Activated B cell treated with CpG ODN at 0.5 μM for 24 hours (primary cell): ENCODE measurements at places on chromosomes 12 and 14.

DNA sequence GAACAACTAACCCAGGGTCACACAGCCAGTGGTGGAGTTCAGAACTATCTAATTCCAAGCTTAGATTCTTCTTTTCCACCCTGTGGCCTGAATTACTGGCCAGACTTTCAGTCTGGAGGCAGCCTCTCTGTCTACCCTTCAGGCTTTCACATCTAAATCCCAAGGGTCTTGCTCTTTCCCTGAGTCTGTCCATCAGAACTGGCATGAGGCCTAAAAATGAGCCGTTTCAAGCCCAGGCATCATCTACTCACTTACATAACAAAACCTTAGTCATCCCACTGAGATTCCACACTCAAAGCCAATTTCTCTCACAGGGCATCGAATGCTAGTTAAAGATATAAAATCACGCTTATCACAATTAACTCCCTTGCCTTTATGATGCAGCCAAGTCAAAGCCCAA, 1.3 kb upstream of the PTGDR start:
- DNase-seq: no peak

DNA sequence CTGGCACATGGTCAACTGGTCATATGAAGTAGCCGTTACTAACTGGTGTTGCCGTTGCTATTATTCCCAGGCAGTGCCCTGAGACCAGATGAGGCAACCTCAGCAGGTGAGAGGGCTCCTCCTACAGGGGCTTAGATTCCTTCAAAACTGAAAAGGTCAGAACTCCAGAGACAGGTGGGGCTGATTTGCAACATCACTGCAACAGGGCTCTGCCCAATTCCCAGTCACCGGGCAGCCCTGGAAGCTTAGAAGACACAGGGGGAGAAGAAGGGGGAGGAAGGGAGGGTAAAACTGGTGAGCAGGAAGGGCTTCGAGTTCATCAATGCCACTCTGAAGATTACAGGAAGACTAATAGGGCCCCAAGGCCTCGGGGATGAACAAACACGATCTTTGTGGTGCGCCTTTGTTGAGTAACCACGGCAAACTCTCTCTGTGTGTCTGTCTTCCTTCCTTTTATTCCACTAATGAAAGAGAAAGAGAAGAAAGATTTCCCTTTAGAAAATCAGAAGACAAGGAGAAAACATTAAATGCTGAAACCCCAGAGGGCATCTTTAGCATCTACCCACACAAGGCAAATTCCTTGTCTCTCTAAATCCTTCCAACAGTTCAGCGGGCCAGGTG, 749.1 kb upstream of the TBX3 start:
- DNase-seq: no peak

DNA sequence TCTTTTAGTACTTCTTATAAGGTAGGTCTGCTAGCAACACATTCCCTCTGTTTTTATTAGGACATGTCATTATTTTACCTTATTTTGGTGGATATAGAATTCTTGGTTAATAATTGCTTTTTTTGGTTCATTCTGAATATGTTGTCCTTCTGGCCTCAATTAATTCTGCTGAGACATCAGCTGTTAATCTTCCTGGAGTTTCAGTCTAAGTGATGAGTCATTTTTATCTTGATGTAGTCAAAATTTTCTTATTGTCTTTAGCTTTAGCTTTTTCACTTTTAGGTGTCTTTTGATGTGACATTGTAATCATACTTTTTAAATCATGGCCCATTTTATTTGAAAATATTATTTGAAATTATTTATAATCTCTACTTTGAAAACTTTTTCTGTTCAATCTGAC, 104.9 kb upstream of the PMCH start:
- DNase-seq: no peak

GRCh38 chr14:31414190-31414833, 6.0 kb downstream of the HEATR5A start:
- no peak for DNase-seq

- no peak for DNase-seq
These were observed 84.5 kb upstream of the EGLN3 start for GRCh38 chr14:34035177-34035933.

DNA sequence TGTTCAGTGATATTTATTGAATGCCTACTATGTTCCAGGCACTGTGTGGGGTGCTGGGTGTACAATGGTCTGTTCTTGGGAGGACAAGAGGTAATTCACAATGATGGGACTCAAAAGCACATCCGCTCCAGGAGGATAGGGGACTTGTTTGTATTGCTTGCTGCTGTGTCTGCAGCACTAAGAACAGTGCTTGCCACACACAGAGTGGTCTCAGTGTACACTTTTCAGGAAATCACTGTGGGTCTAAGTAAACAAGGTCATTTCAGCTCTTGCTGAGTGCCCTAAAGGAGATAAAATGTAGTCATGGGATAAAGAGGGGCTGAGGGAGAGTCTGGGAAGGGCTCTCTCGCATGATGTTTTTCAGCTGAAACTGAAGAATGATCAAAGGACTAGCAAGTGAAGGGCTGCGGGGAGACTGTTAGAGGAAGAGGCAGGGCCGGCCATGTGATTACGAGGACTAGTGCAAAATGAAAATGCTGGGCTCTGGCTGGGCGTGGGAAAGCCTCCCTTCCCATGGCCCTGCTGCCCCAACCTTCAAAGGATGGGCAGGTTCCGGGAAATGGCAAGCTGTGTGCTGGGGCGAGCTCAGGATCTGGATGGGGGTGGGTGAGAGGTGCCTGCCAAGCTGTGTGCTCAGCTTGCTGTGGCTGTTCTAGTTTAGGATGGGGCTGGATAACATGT, 39.1 kb downstream of the ADCK1 start:
- no peak for DNase-seq

DNA sequence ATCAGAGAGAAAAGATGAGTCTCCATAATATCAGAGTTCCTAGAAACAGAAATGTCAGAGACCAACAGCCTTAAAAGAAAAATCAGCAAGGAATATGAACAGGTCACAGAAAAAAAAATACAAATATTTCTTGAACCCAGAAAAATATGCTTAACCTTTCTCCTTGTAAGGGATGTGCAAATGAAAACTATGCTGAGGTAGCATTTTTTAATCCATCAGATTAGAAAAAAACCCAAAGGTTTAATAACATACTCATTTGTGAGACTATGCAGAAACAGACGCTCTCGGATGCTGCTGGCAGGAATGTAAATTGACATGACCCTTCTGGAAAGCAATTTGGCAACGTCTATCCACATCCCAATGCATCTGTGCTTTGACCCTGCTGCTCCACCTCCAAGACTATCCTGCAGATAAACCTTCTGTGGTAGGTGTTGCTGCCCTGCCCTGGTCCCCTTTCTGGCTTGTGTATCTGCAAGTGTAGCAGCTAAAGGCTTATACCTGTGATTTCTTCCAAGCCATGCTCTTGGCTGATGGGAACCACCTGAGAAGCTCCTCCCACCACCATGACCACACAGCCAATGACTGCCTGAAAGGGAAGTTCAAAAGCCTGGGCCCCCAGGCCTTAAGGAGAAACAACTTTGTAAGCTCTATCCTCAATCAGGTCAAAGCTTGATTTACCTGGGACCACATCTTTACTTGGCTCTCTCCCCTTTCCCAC, 49.4 kb downstream of the LTBP2 start:
- no peak for DNase-seq

DNA sequence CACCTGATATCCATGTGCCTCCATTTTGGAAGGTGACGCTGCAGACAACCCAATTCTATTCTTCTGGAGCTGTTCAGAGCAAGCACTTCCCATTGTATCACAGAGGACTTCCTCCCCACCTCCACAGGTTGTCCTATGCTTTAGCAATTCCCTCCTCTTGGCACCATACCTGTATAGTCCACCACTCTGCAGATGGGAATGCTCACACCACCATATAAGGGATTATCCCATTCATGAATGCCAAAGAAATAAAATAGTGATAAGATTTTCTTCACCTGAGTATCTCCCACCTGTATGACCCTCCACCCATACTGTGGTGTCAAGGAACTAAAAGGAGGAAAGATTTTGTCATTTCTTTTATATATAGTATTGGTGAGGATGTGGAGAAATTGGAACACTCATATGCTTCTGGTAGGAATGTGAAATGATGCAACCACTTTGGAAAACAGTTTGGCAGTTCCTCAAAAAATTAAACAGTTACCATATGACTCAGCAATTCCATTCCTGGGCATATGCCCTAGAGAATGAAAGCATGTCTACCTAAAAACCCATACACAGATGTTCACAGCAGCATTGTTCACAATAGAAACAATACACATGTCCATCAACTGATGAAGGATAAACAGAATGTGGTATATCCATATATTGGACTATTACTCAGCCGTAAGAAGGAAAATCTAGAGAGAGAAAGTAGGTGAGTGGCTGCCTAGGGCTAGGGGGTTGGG, 75.2 kb downstream of the FIGNL2 start:
- DNase-seq: no peak

DNA sequence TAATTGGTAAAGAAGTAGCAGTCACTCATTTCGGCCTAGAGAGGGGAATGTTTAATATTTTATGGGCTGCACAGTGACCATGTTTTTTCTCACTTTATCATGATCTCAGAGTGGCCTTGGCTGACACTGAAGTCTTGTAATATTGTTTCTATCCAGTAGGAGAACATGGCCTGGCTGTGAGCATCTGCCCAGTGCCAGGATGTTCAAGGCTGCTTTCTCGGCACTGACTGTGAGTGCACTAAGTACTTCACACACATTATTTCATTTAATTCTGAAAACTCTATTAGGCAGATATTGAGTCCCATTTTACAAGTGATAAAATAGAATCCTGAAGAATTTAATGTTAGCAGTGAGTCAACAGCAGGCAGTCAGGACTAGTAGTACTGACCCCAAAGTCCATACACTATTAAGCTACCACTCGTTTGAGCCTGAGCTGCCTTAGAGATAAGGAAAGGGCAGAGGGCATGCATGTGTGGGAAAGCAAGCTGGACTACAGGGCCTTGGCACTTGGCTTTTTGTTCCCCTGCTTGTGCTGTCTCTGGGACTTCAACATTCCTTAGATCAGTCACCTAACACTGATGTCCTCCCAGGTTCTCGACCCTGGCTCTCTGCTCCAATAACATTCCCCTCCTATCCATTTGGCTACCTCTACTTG, 42.2 kb upstream of the APPL2 start:
- no peak for DNase-seq

DNA sequence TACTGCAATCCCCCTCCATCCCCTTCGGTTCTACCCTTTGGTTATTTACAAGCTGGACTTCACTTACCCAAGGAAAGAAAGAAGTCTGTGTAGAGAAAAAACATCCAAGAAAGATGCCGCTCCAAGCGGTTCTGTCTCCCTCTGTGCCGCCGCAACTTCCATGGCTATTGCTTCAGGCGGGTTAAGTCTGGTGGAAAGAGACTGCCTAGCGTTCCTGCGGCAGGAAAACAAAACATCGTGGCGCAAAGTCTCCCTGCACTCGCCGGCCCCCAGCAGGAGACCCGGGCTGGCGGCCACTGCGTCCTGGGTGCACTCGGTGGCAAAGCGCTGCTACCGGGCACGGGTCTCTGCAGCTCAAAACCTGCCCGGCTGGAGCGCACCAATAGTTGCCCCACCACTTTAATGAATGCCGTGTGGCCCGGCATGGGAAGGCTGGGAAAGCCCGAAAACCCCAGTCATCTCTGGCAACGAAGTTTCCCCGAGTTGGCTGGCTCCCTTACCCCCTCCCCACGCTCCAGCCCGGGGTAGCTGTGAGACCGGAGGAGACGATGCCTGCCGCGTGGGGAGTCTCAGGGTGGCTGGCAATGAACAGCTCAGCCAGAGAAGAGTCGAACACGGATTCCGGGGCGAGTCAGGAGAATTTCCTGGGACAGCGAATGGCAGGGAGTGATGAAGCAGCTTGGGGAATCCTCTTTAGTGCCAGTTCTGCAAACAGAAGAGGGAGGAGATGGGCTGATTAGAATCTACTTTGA, 3.5 kb upstream of the KCNK10 start:
- no peak for DNase-seq

- DNase-seq: no peak
These were observed 32.7 kb upstream of the USP44 start for GRCh38 chr12:95583933-95584332.

DNA sequence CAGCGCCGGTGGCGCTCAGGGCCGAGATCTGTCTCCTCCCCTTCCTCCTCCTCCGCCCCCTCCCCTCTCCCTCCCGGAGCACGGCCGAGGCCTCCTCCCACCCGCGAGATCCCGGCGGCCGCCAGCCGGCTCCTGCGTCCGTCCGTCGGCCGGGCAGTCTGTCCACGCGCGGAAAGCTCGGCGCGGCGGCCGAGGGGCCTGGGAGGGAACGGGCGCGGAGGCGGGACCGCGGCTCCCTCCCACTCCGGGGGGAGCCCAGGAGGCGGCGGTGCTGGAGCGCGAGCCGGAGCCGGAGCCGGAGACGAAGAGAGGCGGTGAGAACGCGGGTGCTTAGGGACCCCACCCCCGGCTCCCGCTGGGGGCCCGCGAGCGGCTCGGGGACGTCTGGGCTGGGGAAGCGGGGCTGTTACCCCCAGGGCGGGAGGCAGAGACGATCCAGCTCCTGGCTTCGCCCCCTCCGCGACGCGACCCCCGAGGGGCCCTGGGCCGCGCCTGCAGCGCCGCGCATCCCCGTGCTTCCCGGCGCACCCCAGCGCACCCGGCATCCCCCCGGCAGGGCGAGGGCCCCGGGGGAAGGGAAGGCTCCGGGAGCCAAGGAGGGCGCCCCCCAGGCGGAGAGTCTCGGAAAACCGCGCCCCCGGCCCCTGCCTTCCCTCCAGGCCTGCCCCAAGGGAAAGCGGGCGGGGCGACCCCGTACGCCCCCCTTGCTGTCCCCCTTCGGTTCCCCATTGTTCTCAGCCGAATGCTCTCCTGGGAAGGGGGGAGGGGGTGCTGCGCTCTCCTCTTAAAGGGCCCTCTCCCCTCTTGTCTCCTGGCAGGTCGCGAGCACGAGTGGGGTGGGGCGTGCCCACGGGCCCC, at the start of gene DTX1:
DTX1 (plus strand) TSS at position 100 of the 858 bp plus-strand sequence. CDS start 1,463 bp downstream, outside the sequence.
- no peak for DNase-seq

DNA sequence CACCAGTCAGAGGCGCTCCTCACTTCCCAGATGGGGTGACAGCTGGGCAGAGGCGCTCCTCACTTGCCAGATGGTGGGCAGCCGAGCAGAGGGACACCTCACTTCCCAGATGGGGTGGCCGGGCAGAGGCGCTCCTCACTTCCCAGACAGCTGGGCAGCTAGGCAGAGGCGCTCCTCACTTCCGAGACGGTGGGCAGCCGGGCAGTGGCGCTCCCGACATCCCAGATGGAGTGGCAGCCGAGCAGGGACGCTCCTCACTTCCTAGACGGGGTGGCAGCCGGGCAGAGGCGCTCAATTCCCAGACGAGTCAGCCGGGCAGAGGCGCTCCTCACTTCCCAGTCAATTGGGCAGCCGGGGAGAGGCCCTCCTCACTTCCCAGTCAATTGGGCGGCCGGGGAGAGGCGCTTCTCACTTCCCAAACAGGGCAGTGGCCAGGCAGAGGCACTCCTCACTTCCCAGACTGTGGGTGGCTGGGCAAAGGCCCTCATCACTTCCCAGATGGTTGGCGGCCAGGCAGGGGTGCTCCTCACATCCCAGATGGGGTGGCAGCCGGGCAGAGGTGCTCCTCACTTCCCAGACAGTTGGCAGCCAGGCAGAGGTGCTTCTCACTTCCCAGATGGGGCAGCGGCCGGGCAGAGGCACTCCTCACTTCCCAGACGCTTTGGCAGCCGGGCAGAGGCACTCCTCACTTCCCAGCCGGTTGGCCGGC, 143.8 kb upstream of the ARID2 start:
- no peak for DNase-seq

- no peak for DNase-seq
These were observed at the start of gene RNU6-7 for GRCh38 chr14:32201816-32202490. Gene RNU6-7 (plus strand): TSS chr14:32202045.

GRCh38 chr12:53219292-53219955, 12.4 kb upstream of the ITGB7 start:
- DNase-seq: no peak
